AG10803 (cell line): ENCODE measurements at places on chromosomes 6 and 20.
A peak's percentile ranks its signal among the peaks of the same experiment; 100 is the strongest.

- DNase-seq = no peak
Measured at GRCh38 chr20:23117738-23118137, 31.6 kb upstream of the CD93 start.

GRCh38 chr6:29414588-29414987, at the start of gene OR12D1:
OR12D1 (plus strand) TSS chr6:29414928.
- no peak for DNase-seq

- peak; percentile 3 for DNase-seq
Measured at GRCh38 chr6:153959276-153959675, 79.8 kb upstream of the OPRM1 start.

DNA sequence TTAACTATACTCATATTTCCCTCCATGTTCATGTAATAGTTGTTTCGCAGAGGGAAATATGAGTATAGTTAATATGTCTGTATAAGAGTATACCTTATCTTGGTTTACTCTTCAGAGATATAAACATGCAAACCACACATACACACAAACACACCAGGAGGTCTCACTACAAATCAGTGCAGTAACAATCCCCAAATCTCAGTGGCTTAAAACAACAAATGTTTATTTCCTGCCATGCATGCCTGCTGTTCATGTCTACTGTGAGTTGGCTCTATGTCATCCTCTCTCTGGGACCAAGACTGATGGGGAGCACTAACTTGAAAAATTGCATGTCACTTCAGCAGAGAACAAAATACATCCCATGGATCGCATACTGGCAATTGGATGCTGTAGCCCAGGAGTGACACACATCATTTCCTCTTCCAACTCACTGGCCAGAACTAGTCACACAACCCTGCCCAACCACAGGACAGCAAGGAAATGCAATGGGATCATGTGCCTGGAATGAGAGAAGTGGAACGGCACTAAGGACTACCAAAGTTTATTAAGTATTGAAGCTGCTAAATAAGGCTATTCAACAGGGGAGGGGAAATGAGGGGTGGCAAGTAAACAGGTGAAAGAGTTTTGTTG, 89.0 kb upstream of the DTNBP1 start:
- DNase-seq = no peak

- DNase-seq = peak; percentile 61
Measured at GRCh38 chr6:140059947-140060346, 685.5 kb upstream of the CITED2 start.

DNA sequence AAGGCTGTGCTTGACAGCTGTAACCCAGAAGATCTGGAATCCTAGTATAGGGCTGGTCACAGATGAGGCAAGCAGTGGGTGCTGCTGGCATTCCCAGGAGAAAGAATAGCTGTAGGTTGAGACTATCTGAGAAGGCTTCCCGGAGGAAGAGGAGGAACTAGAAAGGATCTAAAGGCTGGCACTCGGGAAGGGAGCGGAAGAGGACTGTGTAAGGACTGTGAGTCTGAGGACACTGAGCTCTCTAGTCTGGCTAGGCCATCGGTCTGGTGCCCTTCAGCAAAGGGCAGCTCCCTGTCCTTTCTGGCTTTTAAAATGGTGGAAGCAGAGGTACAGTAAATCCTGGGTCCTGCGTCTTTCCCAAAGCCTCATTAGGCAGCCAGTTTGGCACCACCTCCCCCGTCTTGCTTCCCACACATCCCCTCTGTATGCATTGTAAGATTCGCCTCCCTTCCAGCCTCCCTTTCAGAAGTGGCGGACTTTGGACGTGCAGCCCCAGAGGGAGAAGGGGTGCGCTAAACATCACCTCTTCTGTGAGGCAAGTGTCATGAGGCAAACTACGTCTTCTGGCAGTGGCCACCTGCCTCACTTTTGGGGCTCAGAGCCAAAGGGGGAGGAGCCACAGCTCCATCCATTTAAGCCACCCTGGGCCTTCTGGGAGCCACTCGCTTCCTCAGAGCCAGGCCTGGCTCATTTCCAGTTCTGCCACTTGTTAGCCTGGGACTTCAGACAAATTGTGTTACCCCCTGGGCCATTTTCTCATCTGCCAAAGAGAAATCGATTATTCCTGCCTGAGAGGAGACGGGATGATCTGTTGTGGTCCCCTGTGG, 8.6 kb downstream of the SNPH start:
- no peak for DNase-seq

DNA sequence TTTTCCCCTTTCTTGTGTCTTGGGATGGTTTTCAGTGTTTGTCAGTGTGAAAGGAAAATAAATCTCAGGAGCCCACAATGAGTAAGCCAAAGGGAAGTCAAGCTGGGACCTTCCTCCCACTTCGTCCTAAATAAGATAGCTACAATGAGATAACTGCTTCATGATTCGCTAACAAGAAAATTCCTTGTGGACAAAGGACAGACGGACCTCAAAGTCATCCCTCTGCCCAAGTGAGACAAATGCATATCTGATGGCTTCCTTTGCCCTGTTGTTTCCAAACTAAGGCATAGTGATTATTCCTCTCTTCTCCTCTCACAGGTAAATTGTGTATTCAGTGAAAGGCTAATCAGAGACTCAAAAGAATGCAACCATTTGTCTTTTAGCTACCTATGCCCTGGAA, 26.1 kb upstream of the ADTRP start:
- no peak for DNase-seq

GRCh38 chr6:88490908-88491264, 324.7 kb upstream of the CNR1 start:
- DNase-seq = peak; percentile 11
